Smooth muscle cell of the coronary artery (primary cell): ENCODE measurements at places on chromosomes 3 and 15. TPM values are rescaled to one million over a fixed set of nuclear protein-coding genes. Genes with fewer than 3 reads are reported as not detected.

The C3orf85 gene
- not detected in 2 replicates for total RNA-seq

The CPA3 gene
- total RNA-seq = not detected in 2 replicates

The FYTTD1 gene
- 16.0 and 32.7 TPM in 2 replicates for total RNA-seq

The SLC22A14 gene
- total RNA-seq = 0.23 and 0.70 TPM in 2 replicates

The MKRN2OS gene
- not detected in 2 replicates for total RNA-seq

The GOLGA8M gene
- total RNA-seq = 0.23 and 0.45 TPM in 2 replicates

The ASB7 gene
- total RNA-seq = 12.7 and 20.4 TPM in 2 replicates

The ACKR2 gene
- 0.15 and 0.35 TPM in 2 replicates for total RNA-seq

The MAP1A gene
- total RNA-seq = 13.8 and 31.1 TPM in 2 replicates

The NR1I2 gene
- total RNA-seq = 0.08 TPM in 1 of 2 replicates, not detected in the other
